ENCODE measurements at places on chromosomes 7 and 10. TPM values are rescaled to one million over a fixed set of nuclear protein-coding genes. Genes with fewer than 3 reads are reported as not detected.
A peak's percentile ranks its signal among the peaks of the same experiment; 100 is the strongest.

The RPEL1 gene
- not detected for total RNA-seq

The RBP4 gene
- total RNA-seq = not detected

The FRAT1 gene
- total RNA-seq = 1.1 TPM

- H3K4me3 ChIP-seq = peak overlapping the region; percentile 9
- no peaks in the 10 kb centered on the region for H3K27me3 ChIP-seq
- DNase-seq = no peak
- H3K4me1 ChIP-seq = peaks cover 50% of the 10 kb centered on the region
- no peaks in the 10 kb centered on the region for H3K36me3 ChIP-seq
Measured at GRCh38 chr7:12770227-12770975, 83.0 kb downstream of the ARL4A start.

DNA sequence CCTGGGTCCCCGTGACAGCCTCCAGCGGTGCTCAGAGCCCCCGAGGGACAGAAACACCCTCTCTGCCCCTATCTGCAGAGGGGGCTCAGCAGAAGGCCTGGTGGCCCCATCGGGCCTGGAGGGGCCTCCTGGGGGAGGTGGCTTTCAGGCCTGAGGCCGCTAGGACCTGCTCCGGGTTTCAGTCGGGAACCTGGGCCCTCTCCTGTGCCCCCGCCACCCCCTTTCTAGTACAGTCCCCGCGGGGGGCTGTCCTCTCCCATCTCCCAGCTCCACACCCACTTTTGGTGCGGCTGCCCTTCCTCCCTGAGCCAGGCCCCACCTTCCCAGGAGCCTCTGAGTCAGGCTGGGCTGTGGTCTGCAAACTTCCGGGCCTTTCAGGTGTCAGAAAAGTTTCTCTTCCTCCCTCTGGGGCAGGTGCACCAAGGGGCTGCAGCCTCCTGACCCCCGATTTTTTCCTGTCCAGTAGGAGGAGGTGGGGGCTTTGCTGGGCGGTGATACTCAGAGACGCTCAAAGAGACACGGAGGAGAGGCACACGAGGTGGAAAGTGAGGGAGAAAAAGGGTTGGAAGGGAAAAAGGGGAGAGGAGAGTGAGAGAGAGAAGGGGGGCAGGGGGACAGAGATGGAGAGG, 692 bp downstream of the CARD11 start:
- no peaks in the 10 kb centered on the region for H3K4me1 ChIP-seq
- no peak for DNase-seq
- H3K36me3 ChIP-seq = peaks cover 6% of the 10 kb centered on the region
- peaks cover 2% of the 10 kb centered on the region for H3K27me3 ChIP-seq

GRCh38 chr10:104049504-104050250, 36.0 kb downstream of the COL17A1 start:
- H3K27me3 ChIP-seq = no peaks in the 10 kb centered on the region
- H3K36me3 ChIP-seq = no peaks in the 10 kb centered on the region
- H3K27ac ChIP-seq = peak overlapping the region; percentile 72
- peaks cover 51% of the 10 kb centered on the region for H3K4me1 ChIP-seq
- DNase-seq = peak; percentile 65
- H3K4me3 ChIP-seq = peak overlapping the region; percentile 49

DNA sequence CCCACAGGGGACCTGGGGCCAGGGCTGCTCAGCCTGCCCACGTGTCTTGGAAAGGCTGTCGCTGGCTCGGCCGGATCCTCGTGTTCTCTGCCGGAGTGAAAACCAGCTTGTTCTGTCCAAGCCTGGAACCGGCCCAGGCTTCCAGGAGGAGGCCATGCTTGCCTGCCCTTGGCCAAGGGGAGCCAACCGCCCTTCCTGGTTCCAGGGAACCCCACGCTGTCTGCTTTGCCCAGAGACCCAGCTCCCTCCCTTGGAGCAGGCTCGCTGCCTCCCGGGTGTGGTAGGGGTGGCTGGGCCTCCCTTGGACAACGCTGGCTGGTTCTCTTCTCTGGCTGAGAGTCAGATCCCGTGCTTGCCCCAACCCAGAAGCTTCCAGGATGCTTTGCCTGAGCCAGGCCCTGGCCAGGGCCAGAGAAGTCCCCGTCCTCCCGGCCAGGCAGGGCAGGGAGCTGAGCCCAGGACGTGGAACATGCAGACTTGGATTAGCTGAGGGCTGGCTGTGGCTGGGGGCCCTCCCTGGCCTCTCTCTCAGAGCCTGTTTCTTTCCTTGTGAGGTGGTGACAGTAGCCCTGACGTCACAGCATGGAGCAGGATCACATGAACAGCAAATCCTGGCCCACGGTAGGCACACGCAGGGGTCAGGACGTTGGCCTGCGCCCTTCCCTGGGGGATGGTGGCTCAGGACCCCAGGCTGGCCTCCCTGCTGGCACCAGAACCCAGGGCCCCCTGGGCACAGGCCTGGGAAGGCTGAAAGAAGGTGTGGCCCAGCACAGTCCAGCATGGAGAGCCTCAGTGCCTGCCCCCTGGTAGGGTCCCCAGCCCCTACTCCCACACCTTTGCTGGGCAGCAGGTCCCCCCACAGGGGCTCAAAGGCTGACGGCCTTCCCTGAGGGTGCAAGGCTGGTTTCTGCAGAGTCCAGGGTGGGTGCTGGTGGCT, 67.5 kb downstream of the PWWP2B start:
- no peaks in the 10 kb centered on the region for H3K4me1 ChIP-seq
- H3K36me3 ChIP-seq = no peaks in the 10 kb centered on the region
- peaks cover 1% of the 10 kb centered on the region for H3K27me3 ChIP-seq

GRCh38 chr7:37016064-37016878, 292.0 kb upstream of the AOAH start:
- H3K4me3 ChIP-seq = no peak overlapping the region
- no peak for DNase-seq
- H3K4me1 ChIP-seq = no peaks in the 10 kb centered on the region
- no peaks in the 10 kb centered on the region for H3K36me3 ChIP-seq

DNA sequence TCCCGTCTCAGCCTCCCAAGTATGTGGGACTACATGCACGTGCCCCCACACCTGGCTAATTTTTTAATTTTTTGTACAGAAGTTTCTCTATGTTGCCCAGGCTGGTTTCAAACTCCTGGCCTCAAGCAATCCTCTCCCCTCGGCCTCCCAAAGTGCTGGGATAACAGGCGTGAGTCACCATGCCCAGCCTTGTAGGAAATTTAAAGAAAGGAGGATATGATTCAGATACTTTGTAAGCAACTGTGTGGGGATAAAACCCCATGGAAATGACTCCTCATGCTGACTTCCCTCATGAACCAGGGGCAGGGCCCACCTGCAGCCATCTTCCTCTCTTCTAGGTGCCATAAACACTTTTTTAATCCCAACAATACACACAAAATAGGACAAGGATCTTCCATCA, 50.2 kb downstream of the APBB1IP start:
- peak overlapping the region; percentile 97 for H3K27ac ChIP-seq
- peak overlapping the region; percentile 79 for H3K4me3 ChIP-seq
- peak; percentile 32 for DNase-seq
- H3K36me3 ChIP-seq = peaks cover 25% of the 10 kb centered on the region

DNA sequence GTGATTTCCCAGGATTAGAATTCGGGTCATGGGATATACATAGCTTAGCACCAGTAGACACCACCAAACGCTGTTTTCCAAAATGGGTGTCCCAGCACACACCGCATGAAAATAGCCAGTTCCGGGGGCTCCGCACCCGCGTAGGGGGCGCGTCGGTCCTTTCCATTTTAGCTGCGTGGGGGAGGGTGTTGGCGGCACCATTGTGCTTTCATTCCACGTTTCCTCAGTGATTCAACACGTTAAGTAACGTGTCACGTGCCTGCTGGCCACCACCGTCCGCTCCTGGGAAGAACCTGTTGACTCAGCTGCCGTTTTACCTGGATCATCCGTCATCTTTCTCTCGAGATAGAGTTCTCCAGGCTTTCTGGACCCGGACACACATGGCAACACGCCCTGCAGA, 25.6 kb upstream of the ADGRA1 start:
- DNase-seq = no peak
- no peaks in the 10 kb centered on the region for H3K4me1 ChIP-seq
- no peak overlapping the region for H3K27ac ChIP-seq

- no peak overlapping the region for H3K4me3 ChIP-seq
- no peak overlapping the region for H3K27ac ChIP-seq
- DNase-seq = no peak
- H3K36me3 ChIP-seq = no peaks in the 10 kb centered on the region
Measured at GRCh38 chr10:19629567-19629966, 186.7 kb upstream of the PLXDC2 start.

DNA sequence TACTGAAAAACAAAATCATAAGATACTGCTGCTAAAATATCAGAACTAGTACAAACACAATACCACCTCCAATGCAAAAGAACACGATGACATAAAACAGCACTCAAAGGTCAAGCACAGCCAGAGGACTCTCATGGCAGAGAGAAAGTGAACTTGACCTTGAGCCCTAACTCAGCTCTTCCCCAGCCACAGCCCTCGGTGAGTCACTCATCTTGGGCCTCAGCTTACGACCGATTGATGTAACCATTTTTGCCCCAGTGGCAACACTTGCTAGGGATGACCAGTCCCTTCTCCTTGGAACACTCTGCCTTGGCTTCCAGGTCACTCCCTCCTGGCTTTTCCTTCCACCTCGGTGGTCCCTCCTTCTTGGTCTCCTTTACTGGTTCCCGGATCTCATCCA, 77.8 kb downstream of the JAZF1 start:
- DNase-seq = peak; percentile 53
- H3K27ac ChIP-seq = peak overlapping the region; percentile 67
- no peaks in the 10 kb centered on the region for H3K27me3 ChIP-seq
- peak overlapping the region; percentile 43 for H3K4me3 ChIP-seq

GRCh38 chr10:69572159-69573055, 815 bp downstream of the NEUROG3 start:
- H3K27me3 ChIP-seq = peaks cover 73% of the 10 kb centered on the region
- H3K27ac ChIP-seq = no peak overlapping the region
- no peak overlapping the region for H3K4me3 ChIP-seq
- no peaks in the 10 kb centered on the region for H3K36me3 ChIP-seq
- no peaks in the 10 kb centered on the region for H3K4me1 ChIP-seq

- peaks cover 54% of the 10 kb centered on the region for H3K27me3 ChIP-seq
- peak overlapping the region; percentile 46 for H3K4me3 ChIP-seq
Measured at GRCh38 chr7:129785685-129786514, 166.9 kb downstream of the UBE2H start.

GRCh38 chr10:28564905-28565304, 32.0 kb downstream of the WAC start:
- H3K36me3 ChIP-seq = peaks cover 20% of the 10 kb centered on the region
- no peaks in the 10 kb centered on the region for H3K27me3 ChIP-seq
- H3K27ac ChIP-seq = peak overlapping the region; percentile 42
- H3K4me1 ChIP-seq = peaks cover 74% of the 10 kb centered on the region
- DNase-seq = no peak

- peaks cover 2% of the 10 kb centered on the region for H3K27me3 ChIP-seq
- no peak for DNase-seq
- H3K27ac ChIP-seq = peak overlapping the region; percentile 38
- peaks cover 48% of the 10 kb centered on the region for H3K4me1 ChIP-seq
- no peaks in the 10 kb centered on the region for H3K36me3 ChIP-seq
Measured at GRCh38 chr10:132518572-132519381, 18.8 kb upstream of the INPP5A start.

DNA sequence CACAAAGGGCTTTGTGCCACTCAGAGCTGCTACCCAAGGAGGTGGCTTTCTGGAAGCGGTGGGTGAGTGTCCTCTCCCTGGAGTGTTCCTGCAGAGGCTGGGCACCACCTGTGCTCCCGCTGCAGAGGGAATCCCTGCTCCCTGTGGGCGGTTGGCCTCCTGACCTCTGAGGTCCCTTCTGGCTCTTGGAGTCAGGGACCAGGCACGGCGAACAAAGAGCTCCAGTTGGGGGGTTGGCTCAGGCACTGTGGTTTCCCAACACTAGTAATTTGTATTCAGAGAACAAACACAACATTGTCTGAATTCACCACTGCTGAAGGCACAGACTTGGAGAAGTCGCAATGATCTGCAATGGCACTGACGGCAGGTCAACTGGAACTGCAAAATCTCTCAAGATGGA, 328.9 kb downstream of the PRPF18 start:
- peaks cover 35% of the 10 kb centered on the region for H3K4me1 ChIP-seq
- H3K36me3 ChIP-seq = peaks cover 6% of the 10 kb centered on the region
- no peak for DNase-seq
- H3K27ac ChIP-seq = no peak overlapping the region

GRCh38 chr7:913736-914520, 37.6 kb downstream of the GET4 start:
- no peaks in the 10 kb centered on the region for H3K27me3 ChIP-seq
- no peak overlapping the region for H3K27ac ChIP-seq
- no peak for DNase-seq
- no peaks in the 10 kb centered on the region for H3K4me1 ChIP-seq
- H3K36me3 ChIP-seq = no peaks in the 10 kb centered on the region
- H3K4me3 ChIP-seq = no peak overlapping the region

DNA sequence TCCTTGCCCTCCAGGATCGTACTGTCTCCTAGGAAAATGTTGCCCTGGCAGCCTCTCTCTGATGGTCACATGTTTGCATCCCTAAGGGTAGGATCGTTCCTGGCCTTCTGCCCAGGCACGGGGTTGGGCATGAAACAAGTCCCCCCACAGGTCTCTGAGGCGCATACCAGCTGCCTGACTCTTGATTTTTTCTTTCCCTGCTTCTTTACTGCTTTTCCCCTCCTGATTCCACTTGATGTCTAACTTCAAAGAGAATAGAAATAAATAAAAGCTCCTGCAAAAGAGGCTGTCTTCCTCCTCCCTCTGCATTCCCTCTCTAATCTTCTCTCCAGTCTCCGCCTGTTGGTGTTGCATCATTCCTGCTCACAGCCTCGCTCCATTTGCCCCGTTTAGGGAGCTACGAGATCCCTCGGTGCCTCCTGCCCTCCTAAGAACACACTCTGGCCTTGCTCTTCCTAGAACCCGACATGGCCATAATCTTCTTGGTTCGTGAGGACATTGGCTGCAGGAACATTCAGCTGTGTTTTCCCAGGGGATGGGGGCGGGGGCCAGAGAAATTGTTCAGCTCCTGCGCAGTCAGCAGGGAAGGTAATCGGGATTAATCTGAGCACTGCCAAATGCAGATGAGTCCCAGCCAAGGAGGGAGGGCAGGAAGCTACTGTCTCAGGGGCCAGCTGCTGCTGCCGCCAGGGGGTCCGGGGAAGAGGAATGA, 26.0 kb downstream of the LEP start:
- peak overlapping the region; percentile 77 for H3K27ac ChIP-seq
- peak overlapping the region; percentile 82 for H3K4me3 ChIP-seq
- peaks cover 16% of the 10 kb centered on the region for H3K27me3 ChIP-seq
- H3K4me1 ChIP-seq = peaks cover 25% of the 10 kb centered on the region
- H3K36me3 ChIP-seq = peaks cover 6% of the 10 kb centered on the region

DNA sequence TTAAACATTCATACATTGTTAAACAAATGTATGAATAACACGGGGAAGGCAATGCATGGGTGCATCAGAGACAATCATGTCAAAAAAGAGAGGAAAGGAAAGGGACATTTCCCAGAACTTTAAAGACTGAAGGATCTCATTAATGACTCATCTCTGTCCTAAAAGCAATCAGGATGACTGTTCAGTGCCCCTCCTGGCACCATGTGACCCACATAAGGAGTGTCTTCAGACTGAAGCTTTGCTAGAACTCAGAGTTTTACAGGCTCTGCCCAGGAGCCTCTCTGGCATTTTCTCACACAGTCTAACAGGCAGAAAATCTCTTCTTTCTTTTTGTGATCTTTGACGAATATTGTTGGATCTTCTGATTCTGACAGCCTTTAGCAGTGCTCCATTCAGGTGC, 315.3 kb downstream of the OTUD1 start:
- H3K4me1 ChIP-seq = no peaks in the 10 kb centered on the region
- no peak overlapping the region for H3K4me3 ChIP-seq
- H3K36me3 ChIP-seq = no peaks in the 10 kb centered on the region
- DNase-seq = no peak
- H3K27me3 ChIP-seq = no peaks in the 10 kb centered on the region
- no peak overlapping the region for H3K27ac ChIP-seq

- no peaks in the 10 kb centered on the region for H3K36me3 ChIP-seq
- peaks cover 5% of the 10 kb centered on the region for H3K4me1 ChIP-seq
- H3K27ac ChIP-seq = no peak overlapping the region
- no peak for DNase-seq
- no peak overlapping the region for H3K4me3 ChIP-seq
- H3K27me3 ChIP-seq = peaks cover 5% of the 10 kb centered on the region
Measured at GRCh38 chr10:30529373-30529998, 95.5 kb downstream of the MAP3K8 start.
